ENCODE measurements at places on chromosomes 3 and 15. TPM values are rescaled to one million over a fixed set of nuclear protein-coding genes. Genes with fewer than 3 reads are reported as not detected.

- no peak for DNase-seq
Observed at GRCh38 chr15:26767169-26767670, 5.6 kb downstream of the GABRB3 start.

GRCh38 chr15:51232581-51232980 lies 105.8 kb downstream of the CYP19A1 start:
- no peak for DNase-seq

- DNase-seq, result no peak
Observed at GRCh38 chr3:144361002-144361401, 389.4 kb downstream of the DIPK2A start.

GOLGA8J gene
- total RNA-seq, result 1.1 TPM

KNSTRN gene
- total RNA-seq, result 19.8 TPM

DNA sequence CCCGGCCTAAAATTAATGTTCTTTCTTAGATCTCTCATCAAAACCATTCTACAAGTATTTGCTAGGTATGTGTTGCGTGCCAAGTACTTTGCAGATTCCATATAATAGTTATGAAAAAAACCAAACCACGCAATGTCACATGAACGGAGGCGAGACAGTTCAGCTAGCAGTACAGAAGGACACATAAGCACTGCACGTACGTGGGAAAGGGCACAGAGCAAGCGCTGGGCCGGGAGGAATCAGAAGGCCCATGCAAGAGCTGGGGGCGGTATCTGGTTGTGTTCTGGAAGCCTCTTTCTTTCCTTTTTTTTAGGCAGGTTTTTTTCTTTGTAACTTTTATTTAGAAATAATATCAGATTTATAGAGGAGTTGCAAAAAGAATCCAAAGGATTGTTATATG lies 11.3 kb downstream of the PDIA5 start:
- no peak for DNase-seq

DNA sequence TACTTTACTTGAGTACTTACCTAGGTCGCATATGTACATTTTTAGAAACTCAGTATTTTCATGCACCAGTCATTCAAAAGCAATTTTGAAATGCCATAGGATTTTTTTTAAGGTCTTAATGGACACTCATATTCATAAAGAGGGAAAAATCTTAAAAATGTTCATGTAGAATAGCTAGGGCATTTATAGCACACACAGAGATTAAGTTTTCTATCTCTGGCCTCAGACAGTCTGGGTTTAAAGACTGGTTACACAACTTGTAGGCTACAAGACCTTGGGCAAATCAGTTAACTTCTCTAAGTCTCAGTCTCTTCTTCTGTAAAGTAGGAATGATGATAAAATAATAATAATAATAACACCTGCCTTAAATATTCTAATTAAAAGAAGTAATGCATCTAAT lies 48.5 kb upstream of the UBP1 start:
- DNase-seq, result no peak

GRCh38 chr3:167228135-167228534 lies 152.0 kb downstream of the ZBBX start:
- no peak for DNase-seq

GRCh38 chr3:100709842-100710260 lies 557 bp downstream of the TFG start:
- DNase-seq, result peak; percentile 19

GRCh38 chr15:84654689-84655453 lies 788 bp upstream of the WDR73 start:
- DNase-seq, result peak; percentile 77

DNA sequence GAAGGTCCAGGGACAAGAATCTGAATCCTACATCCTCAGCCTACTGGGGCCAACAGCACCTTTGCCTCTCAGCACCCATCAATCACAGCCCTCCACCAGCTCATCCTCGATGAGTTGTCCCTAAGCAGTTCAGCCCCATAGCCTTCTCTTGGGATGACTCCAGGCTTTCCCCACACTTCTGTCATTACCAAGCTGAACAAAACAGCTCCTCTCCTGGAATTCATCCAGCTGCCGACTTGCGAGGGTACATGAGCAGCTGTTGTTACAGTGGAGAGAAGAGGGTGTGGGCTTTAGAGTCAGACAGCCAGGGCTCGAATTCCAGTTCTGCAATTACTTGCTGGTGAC lies 69.0 kb upstream of the THBS1 start:
- no peak for DNase-seq

Data from prostate gland (tissue), 2 donors.